Erythroblast (primary cell): ENCODE measurements at places on chromosomes 4 and X.

DNA sequence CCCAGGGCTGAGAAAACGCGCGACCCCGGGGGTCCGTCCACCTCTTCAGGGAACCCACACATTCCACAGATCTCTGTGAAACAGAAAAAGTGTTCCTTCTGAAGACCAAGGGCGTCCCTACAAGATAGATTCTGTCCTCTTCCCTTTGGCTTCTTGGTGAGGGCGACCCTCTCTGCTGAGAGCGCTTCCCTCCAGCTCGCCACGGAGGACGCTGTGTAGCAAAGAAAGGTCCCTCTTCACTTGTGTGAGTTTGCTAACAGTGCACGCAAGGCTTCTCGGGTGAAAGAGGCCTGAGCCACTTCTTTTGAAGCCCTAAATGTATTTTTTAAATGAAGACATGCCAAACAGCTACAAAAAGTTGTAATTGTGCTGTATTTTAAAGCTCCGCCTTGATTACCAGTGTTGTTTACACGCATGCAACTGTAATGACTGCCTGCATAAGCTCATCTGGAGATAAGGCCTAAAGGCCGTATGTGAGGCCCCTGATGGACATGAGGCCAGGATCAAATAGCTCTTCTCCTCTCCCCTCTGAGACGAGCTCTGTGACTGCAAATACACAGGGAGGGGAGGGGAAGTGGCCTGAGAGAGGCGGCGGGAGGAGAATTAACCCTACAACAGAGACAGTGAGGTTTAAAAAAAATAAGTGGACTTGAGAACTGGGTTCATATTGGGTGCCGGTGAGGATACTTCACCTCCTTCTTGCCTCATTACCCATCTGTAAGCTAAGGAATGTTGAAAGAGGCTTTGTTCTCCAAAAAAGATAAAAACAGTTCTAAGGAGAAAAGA lies 95.5 kb downstream of the SOWAHB start:
- no peak for DNase-seq

- no peak for DNase-seq
These were observed 2.9 kb upstream of the EIF1AX start for GRCh38 chrX:20144491-20144890.

DNA sequence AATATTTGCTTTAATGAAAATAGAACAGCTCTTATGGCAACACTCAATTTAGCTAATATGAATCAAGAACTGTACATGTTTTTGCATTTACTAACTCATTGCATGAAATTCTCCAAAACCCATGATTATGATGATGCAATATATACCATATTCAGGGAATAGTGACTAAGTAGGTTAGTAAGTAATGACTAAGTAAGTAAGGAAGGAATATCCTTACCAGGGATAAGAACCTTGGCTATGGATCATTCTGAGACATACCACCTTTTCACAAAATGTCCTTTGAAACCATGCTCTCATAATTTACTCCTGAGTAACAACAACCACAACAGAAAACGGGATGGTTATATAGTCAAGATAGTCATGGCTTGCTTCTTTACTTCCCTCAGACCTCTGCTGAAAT lies 1513.0 kb downstream of the STIM2 start:
- no peak for DNase-seq

DNA sequence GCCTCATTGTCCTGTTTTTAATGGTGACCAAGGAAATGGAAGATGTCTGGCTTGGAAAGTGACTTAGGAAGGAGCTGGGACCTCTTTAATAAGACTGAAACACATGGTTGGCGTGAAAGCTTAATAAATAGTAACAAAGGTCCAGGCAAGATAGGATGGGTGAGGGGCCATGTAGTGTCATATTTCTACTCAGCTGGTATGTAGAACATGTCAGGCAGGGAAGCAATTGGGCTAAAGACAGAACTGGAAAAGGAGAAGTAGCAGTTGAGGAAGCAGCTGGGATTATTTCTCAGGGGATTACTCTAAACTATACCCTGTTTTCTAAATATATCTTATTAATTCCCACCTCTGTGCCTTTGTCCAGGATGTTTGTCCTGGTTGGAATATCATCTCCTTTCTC lies 18.6 kb downstream of the ITGB1BP2 start:
- no peak for DNase-seq

DNA sequence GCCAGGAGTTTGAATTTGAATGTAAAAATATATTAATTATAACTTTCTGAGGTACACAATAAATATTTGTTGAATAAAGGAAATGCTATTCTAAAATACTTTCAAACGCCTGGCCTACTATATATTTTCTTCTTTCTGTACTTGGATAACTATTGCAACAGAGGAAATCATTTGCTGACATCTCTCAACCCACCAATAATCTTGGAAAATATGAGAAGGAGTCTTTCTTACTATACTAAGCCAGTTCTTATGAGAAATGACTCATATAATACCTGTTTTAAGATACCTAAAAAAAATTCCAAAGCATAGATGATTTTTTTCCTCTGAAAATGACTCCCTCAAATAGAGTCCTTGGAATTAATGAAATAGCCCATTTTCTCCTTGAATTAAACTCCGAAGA lies 64.1 kb downstream of the CAMK2D start:
- no peak for DNase-seq

GRCh38 chr4:36308150-36308549 lies 26.7 kb downstream of the DTHD1 start:
- DNase-seq = no peak

DNA sequence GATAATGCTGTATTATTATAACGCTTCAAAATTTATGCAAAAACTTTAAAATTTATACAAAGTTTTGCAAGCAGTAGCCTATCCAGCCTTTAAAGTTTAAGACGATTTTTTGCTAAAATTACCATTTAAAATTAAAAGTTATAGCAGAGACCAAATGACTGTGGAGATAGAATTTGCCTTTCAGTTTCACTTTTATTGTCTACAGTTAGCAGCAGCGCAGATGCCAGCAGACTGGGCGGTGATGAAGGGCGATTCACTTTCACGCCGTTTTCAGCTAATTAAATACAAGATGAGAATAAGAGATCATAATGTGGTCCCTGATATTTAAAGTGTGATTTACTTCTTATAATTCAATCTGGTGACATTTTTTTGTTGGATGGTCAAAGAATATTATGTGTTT lies 1381.5 kb upstream of the ADGRL3 start:
- peak; percentile 0 for DNase-seq

DNA sequence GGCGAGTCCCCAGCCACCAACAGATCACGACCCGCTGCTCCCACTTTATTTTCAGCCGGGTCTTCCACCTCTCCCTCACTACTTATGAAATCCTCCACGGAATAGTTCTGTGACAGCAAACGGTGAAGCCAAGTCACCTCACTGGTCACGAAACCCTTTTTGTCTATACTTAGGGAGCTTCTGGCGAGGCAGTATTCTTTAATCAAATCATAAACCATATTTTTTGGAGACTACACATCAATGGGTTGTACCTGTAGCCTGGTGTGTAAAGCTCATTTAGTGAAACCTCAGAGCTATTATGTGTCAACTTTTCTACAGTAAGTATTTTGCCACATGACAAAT lies 809 bp upstream of the H2AZ1 start:
- DNase-seq = no peak

DNA sequence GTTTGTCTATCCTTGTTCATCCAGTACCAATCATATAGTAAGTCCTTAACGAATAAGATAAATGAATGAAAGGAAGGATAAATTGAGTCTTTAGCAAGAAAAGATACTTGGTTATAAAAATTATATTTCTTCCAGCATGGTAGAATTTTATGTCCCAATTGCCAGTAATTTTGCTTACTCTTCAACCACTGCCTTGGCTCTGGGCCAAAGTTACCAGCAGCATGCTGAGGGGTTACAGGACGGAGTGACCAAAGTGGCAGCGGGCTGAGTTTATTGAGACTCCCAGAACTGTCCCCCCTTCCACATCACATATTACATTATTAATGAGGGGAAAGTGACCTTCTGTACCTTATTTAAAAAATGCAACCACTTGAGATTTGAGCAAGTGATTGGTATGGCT lies 121.7 kb downstream of the RASGEF1B start:
- no peak for DNase-seq

GRCh38 chr4:169098532-169098931 lies 88.5 kb upstream of the CBR4 start:
- no peak for DNase-seq

- no peak for DNase-seq
These were observed 85.8 kb downstream of the CXXC4 start for GRCh38 chr4:104408878-104409277.

DNA sequence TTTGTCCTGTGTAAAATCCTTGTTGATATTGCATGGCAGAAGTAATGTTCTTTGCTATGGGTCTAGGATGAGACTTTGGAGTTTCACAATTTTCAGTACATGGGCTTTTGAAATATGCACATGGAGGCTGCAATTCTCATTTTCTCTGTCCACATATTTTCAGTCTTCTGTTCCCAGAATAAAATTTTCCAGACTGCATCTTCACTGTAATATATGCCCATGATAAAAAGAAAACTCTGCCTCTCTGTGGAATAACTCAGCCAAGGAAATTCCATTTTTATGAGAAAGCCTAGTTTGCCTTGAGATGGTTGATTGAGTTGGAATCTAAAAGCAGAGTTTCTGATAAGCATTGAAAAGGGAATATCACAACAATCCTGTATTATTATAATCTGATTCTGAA lies 601.4 kb upstream of the AADAT start:
- DNase-seq = no peak

- no peak for DNase-seq
These were observed 60.6 kb downstream of the RPS6KA3 start for GRCh38 chrX:20205927-20206708.
